Effector CD8-positive, alpha-beta T cell (primary cell): ENCODE measurements at places on chromosomes 4 and X.

DNA sequence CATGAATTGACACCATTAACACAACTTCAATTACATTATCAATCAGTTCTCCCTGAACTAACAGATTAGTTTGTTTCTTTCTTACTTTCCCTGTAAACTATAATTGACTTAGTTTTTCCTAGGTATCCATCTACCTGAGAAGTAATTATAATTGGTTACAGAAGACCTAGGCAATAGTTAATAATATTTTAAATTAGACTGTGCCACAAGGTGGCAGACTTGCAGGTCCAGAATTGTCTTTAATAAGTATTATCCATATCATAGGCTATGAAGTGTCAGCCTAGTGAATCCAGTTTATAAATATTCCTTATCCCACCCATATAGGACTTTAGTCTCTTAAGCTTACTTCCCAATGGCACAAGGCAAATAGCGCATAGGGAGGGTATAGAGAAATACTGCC lies 48.9 kb upstream of the FAM47B start:
- DNase-seq, result no peak

DNA sequence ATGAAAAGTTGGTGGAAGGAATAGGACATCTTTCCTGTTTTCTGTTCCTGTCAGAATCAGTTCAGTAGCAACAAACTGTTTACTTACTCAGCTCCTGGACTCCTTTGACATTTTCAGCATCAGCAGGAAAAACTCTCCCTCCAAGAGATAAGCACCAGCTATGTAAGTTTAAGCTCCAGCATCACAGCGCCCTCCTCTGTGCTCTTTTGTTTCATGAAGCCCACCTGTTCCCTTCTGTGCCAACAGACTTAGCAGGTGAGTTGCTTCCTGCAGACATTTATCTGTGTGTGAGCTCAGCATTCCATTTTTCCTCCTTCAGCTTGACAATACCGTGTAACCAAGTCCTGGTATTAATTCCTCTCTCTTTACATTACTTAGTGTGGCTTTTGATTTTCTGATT lies 644.1 kb upstream of the AGA start:
- DNase-seq, result no peak

GRCh38 chrX:6885909-6886308 lies 261.6 kb upstream of the STS start:
- no peak for DNase-seq

GRCh38 chrX:111447298-111447697 lies 35.3 kb upstream of the DCX start:
- no peak for DNase-seq

DNA sequence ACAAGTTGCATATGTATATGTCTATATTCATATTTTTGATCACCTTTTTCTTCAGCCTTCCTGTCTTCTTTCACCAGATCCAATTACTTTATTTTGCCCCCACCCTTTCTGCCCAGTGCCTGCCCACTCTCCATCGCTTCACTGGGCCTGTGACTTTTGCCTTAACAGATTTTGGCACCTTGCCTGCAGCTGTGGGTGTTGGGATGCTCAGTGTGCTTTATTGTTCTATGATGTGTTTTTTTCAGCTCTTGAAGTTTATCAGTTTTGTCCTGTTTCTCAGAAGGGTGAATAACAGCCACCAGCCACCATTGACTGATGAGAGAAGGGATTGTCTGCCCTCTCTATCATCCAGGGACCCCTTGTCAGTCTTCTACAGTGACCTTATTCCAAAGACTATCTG lies 77.2 kb upstream of the GALNT7 start:
- DNase-seq, result no peak

DNA sequence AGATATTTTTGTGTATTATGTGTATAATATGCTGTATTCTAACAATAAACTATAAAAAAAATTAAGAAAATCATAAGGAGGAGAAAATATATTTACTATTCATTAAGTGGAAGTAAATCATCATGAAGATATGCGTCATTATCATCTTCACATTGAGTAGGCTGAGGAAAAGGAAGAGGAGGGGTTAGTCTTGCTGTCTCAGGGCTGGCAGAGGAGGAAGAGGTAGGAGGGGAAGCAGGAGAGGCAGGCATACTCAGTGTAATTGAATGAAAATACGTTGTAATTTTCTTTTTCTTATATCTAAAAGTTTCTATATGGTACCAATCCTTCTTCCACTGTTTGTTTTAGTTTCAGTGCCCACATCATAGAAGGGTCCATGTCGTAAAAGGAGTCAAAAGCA lies 9.8 kb upstream of the TMEM185A start:
- no peak for DNase-seq

DNA sequence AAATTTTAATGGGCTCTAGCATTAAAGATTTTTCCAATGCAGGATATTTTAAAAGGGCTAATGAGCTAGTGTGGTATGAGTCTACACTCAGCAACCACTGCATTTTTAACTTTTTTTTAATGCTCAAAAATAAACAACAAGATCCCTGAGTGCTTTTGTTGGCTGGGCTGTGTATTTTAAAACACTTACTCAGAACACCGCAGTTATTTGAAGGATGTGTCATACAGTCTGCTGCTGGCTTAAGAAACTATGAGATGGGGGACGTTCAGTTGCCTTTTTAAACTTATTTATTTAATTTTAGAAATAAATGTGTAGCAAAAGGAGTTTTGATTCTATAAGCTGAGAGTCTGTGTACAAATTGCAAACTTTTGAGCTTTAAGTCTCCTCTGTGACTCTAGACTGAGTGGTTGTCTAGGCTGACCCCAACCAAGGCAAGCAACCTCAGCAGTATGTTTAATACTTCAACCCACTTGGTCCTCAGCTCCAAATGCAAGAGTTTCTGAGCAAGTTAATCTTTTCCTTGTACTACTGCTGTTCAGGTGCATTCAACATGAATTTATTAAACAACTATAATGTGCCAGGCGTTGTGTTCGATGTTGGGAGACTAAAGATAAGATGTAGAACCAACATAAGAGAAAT lies 278.6 kb upstream of the DIPK2B start:
- DNase-seq, result no peak
